Sciatic nerve (tissue), 2 donors: ENCODE measurements at places on chromosomes 12 and 14.

DNA sequence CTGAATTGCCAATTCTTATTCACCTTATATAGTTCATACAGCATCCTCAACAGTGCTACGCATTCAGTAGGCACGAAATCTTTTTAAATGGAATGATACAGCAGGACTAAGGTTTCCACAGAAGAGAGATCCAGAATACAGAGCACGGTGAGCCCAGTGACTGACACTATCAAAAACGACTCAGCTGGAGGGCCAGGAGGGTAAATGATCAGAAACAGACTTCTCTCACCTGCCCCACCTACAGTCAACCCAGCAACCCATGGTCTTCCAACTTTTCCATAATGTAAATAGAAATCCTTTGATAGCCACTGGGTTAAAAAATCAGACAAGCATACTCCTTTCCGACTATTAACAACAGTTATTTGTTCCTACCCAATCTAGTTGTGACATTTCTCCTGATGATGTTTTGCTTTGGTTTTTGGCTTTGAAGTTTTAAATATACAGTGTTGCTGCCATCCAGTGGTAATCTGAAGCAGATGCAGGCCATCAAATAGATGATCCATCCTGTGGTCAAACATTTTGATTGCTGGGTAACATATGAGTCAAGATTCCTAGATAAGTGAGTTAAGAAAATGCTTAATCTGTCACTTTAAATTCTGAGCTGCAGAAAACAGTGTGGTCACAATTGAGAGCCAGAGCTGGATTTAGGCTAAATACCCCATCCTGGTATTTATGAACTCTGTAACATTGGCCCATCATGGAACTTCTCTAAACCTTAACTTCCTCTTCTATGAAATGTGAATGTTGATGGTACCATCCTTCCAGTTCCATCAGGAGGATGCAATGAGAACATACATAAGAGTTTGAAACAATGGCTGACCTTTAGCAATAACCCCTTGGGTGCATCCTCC, 42.0 kb downstream of the GPHB5 start:
- no peak for DNase-seq

- no peak for DNase-seq
These were observed 5.4 kb downstream of the ZNF219 start for GRCh38 chr14:21093018-21093417.

- DNase-seq, result no peak
These were observed 104.9 kb downstream of the ZC3H14 start for GRCh38 chr14:88667555-88668273.

- no peak for DNase-seq
These were observed 46.6 kb downstream of the AKAP6 start for GRCh38 chr14:32375663-32376062.

GRCh38 chr14:87971010-87971409, 22.0 kb downstream of the GALC start:
- no peak for DNase-seq

GRCh38 chr14:104852280-104852663, 12.8 kb upstream of the CEP170B start:
- no peak for DNase-seq

DNA sequence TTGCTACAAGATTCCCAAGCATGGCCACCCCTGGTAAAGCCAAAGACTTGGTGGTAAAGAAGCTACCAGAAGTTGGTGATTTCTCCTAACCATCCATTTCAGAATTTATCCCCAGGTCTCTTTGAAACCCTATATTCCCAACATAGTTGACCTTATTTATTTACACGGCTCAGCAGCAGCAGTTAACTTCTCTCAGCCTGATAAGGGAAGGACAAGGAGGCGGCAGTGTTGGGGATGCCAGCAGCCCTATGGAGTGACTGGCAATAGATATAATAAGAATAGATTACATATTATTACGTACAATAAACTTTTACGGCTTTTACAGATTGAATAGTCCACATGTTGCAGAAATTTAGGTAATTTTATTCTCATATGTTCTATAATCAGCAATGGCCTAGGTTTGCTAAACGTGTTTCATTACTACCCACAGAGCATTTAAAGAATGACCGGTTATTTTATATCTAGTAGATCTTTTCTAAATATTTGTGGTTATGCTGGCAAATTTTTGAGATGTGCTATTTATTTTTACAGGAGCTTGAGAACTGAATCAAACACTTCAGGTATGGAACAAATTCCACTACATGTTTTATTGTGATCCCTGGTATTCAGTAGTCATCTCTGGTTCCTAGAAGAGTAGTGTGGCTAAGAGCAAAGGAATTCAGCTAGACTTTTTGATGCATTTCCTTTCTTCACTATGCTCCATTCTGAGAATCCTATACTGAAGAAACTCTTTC, 19.8 kb upstream of the PALS1 start:
- DNase-seq, result no peak

DNA sequence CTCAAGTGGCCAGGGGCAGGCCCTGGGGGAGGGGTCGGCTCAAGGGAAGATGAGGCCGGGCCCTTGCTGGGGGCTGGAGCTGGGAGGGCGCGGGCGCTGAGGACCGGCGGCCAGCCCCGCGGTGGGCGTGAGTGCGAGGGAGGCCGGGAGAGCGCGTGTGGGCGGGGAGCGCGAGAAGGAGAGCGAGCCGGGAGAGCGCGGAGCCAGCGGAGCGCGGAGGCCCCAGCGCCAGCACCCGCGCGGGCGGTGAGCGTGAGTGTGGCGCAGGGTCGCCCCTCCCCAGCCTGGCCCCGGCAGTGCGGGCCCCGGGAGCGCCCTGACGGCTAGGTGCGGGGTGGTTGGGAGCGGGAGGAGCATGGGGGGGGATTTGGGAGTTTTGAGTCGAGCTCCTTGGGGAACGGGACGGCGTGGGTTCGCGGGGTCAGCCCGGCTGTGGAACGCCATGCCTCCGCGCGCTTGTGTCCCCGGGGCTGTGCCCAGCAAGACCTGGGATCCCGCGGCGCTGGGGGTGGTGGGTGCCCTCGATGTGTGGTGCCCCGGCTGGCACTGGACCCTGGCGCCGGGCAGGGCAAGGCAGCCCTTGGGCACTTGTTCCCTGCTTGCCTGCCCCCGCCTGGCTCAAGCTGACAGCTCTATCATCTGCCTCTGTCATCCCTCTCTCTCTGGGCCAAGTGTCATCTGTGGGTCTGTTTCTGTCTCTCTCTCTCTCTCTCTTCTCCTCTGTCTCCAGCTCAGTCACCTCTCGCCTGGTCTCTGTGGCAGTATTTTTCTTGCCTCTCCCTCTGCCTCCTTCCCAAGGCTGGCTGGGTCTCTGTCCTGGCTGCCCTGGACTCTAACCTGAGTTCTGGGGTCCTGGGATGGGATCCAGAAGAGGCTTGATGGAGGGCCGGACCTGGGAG, at the start of gene LBHD2:
TSS of gene LBHD2 (plus strand) at position 190 of the 899 bp plus-strand sequence. CDS start 1,803 bp downstream, outside the sequence.
- DNase-seq, result no peak

DNA sequence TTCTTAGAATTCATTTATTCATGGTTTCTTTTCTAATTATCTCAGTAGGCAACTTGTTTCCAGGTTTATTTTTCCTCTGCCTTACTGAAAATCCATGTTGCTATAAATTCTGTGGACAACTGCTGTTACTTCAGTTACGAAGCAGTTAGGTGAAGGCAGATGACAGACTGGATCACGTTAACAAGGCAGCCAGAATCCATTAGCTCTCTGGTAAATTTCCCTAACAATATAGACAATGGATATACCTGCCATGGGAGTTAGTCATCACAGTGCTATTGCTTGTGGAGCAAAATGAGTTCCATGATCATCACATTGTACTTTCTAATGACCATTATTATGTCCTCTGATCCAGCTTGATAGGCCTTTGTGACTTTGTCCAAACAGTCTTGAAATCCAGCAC, 291.5 kb downstream of the NELL2 start:
- no peak for DNase-seq

DNA sequence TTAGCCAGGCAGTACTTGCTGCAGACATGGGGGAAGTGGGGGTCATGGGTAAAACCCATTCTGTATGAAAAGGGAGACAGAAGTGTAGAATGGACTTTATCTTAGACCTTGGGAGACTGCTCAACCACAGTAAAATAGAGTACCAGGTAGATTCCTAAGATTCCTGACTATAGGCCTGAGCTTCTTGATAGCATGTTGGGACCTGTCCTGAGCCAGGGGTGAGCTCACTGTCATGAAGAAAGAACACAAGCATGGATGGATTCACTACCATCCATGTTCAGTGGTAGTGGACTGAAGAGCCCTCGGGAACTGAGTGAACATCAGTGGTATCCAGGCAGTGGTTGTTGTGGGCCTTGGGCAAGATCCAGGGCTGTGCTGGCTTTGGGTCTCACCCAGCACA, 1003.8 kb downstream of the TMTC2 start:
- DNase-seq, result no peak

- DNase-seq, result no peak
These were observed 5.5 kb downstream of the COPZ1 start for GRCh38 chr12:54330442-54330841.

DNA sequence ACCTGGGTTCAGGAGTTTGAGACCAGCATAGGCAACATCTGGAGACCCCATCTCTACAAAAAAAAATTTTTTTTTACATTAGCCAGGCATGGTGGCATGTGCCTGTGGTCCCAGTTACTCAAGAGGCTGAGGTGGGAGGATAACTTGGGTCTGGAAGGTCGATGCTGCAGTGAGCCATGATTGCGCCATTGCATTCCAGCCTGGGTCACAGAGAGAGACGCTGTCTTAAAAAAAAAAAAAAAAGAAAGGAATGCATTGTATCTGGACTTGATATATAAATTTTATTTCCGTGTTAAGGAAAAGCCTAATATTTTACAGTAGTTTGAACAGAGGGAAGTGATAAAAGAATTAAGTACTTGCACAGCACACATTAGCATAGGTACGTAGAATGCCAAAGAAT, 97.2 kb downstream of the ZC3H14 start:
- no peak for DNase-seq

DNA sequence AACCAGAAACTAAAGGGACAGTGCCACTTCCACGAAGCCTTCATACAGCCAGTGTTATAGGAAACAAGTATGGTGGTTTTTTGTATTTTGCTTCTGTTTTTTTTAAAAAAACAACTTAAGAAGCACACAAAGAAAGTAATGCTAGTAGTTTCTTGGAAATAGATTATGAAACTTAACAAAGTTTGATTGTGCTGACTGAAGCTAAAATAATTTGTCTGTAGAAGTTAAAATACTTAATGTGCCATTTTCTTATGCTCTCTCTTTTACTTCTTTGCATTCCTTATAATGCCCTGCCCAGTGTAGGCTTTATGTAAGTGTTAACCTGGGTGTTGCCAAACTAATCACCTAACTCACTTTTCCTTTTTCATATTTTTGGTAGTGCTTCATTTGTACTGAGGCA, 16.4 kb downstream of the HCFC2 start:
- no peak for DNase-seq

DNA sequence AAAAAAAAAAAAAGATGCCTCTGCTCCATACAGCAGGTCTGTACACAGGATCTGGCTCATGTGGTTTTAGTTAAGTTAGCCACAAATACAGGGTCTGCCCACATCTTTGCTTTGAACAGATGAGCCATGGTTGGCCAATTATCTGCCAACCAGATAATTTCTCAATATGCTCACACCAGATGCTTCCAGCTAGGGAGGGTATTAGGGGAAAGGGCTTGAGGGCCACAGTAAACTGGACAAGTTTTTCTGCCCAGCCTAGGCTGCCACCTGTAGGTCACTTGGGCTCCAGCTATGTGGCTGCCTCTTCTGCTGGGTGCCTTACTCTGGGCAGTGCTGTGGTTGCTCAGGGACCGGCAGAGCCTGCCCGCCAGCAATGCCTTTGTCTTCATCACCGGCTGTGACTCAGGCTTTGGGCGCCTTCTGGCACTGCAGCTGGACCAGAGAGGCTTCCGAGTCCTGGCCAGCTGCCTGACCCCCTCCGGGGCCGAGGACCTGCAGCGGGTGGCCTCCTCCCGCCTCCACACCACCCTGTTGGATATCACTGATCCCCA, 776 bp downstream of the RDH5 start:
- DNase-seq, result no peak

GRCh38 chr14:55272922-55273321, 1.7 kb downstream of the FBXO34 start:
- no peak for DNase-seq
